Natural killer cell (primary cell): ENCODE measurements at places on chromosomes 11 and 22. TPM values are rescaled to one million over a fixed set of nuclear protein-coding genes. Genes with fewer than 3 reads are reported as not detected.

The POU2F3 gene
- not detected for total RNA-seq

The PATE2 gene
- not detected for total RNA-seq

The SERPIND1 gene
- total RNA-seq = not detected

The CD3E gene
- 322 TPM for total RNA-seq
